ENCODE measurements at places on chromosomes 3 and 15.

DNA sequence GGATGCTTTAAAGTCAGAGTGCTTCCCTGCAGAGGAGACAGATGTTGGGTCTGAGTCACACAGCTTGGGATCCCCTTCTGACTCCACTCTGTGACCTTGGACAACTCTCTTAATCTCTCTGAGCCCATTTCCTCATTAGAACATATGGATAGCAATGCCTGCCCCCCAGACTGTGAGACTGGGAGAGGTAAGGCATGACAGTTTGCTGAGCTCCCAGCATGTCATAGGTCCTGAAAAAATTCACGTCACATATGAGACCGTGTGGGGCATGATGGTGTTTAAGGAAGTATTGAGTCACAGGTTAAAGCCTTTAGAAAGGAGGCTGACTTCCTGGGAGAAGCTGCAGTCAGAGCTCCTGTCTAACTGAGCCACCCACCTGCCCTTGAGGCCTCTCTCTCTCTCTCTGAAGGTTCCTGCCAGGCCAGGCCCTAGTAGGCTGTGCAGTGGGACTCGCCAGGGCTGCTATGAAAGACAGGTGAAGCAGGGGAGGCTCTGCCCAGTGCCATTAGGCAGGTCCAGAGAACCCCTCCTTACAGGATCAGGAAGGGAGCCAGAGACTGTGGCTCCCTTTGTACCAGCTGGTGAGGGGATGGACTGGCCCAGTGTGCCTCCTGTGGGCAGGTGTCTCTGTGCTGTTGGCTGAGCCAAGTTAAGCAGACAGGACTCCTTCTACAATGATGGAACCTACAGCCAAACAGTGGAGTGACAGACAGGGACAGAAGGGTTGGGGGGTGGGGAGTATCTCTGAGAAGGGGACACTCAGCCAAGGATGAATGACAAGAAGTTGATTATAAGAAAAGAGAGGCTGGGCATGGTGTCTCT lies 19.5 kb upstream of the DOCK3 start:
- no peak for DNase-seq

DNA sequence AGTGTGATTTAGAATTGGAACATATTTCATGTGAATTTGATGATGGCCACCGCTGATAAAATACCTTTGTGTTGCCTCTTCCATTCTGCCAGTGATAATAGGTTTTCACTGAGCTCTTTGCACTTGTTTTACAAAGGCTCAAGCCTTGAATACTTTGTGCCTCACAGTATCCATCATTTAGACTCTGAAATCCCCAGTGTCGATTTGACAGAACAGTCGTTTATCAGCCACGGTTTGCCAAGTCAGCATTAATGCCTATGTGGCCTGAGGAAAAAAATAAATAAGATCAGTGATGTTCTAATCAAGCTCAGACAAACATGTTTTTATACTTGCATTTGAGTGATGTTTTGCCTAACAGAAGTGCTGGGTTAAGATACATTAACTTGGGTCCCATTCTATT lies 399.1 kb downstream of the RBMS3 start:
- DNase-seq, result no peak

DNA sequence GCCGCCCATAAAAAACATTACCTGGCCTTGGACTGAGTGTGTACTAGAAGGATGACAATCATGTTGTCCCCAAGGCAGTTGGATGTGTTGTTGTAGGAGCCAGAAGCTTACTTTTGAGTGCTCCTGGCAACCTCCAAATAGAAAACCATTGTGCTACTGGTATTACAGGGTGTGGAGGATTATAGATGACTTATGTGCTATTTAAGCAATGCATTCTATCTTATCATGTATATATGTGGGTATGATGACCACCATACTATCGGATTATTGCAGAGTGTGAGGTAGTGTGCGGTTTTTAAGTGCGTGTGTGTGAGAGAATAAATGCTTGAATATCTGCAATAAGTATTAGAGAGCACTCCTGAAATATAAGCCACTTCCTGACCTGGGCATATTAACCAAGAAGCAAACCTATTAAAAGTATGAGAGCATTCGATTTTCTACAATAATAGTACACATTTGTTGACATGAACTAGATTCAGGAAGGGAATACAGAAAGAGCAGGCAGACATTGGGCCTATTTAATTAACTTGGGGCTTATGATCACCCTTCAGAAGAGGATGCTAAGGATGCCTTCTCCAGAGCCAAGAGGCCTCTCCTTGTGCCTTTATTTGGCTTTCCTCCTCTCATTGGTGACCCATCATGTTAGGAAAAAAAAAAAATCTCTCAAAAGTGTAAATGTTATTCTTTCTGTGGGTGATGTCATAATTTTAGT lies 11.7 kb upstream of the MBNL1 start:
- no peak for DNase-seq

GRCh38 chr3:186286114-186286513 lies 75.9 kb downstream of the DGKG start:
- DNase-seq, result no peak

DNA sequence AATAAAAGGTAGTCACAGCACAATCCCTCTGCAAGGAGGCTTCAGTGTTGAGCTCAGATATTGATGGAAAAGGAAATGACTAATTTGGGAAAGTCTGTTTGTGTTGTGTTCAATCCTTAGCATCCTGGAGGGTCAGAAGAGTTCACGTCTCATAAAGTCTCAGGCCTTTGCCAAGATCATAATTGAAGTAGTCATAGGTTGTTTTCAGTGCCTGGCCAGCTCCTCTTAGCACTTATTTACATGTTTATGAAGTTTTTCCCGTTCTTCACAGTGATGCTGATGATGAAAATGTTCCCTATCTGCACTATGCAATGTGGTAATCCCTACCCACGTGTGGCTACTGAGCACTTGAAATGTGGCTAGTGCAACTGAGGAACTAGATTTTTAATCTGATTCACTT lies 61.6 kb upstream of the TGFBR2 start:
- DNase-seq, result no peak

DNA sequence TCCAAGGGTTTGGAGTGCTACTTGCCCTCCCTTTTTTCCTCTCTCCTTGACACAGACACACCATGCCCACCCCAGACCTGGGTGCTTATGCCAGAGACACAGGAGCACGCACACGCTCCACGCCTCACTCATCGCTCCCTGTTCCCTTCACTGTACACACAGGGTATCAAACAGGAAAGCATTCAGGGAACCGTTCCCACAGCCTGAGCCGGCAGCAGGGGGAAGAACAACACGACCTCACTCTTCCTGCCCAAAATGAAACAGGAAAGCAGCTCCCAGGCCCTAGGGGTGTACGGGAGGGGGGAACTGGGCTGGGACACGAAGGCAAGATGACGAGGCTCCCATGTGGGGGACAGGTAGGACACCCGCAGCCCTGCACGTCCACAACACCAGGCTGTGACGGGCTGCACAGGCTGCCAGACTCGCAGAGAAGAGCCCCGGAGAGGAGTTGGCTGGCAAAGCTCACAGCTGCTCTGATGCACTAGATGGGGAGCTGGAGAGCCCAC lies 11.2 kb downstream of the DLL4 start:
- no peak for DNase-seq

- no peak for DNase-seq
Measured at GRCh38 chr3:11300970-11301369, 28.8 kb downstream of the ATG7 start.

All from stimulated activated CD8-positive, alpha-beta memory T cell treated with anti-CD3 and anti-CD28 coated beads, Interleukin-4, amount 100 ng/mL, for 1 hour (primary cell).